ENCODE measurements at places on chromosomes 12 and 14.

- no peak for DNase-seq
Measured at GRCh38 chr14:77031759-77032490, 3.4 kb upstream of the IRF2BPL start.

DNA sequence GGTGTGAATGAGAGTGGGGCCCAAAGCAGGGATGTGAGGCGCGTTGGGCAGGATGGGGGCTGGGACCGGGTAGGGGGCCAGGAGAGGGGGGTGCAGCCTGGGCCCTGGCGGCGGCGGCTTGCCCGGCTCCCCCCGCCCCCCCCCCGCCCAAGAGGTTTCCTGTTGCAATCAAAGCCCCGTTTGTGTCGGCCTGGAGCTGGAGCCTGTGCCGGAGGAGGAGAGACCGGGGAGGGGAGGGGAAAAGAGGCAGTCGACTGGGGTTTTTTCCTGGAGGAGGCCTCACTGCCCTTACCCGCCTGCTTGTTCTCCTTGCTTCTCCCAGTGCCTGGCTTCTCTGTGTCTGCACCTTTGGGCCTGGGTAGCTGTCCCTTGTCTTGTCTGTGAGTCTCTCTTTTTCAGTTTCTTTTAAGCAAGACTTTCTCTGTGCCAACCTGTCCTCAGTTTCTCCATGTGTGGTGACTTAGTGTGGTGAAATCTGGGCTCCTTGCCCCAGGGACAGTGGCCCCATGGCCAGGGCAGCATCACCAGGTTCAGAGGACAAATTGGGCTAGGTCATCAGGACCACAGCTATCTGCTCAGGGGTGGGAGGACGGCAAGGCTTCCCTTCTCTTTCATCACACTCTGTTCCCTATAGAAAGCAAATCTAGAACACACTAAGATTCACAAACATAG lies 8.5 kb downstream of the RARG start:
- DNase-seq, result no peak

- DNase-seq, result no peak
Measured at GRCh38 chr12:89059056-89059455, 293.2 kb downstream of the DUSP6 start.

GRCh38 chr14:75452900-75453816 lies 25.3 kb downstream of the JDP2 start:
- no peak for DNase-seq

DNA sequence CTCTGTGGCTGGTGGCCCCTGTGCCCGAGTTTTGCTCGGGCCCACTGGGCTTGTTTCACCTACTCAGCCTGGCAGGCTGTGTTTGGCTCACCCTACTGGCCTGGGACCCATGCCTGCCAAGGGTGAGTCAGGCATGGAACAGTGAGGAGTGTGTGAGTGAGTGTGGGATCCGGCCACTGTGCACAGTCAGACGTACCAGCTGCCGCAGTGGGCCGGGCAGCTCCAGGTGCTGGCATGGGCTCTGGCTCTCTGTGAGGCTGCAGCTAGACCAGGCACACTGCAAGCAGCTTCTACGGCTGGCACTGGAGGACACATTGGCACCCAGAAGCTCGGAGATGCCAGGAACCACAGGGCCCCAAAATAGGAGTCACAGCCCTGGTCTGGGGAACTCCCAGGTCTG lies 40.6 kb downstream of the HSD17B6 start:
- no peak for DNase-seq

DNA sequence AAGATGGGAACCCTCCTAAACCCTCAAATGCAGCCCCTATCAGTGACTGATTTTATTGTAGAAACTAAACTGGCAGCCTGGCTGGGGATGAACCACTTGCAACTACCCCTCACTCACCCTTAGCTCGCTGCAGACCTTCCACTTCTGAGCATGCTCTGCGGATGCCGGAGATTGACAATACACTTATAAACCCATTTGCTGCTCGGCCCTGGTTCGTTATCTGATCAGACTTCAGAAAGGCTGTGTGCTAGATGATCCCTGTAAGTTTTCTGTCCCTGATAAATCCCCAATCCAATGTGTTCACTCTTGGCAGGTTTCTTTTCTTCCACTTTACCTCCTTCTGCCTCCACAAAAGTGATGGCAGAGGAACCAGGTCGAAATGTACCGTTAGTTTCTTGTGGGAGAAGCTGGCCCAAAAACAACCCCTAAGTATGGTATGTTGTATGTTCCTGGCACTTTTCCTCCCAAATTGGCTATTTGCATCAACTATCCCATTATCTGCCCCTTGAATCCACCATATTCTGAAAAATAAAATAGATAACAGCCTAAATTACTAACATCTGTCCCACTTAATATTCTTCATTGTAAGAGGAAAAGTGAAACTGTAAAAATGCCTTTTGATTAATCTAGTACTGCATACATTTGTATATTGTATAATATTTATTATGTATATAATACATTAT lies 18.8 kb downstream of the RPH3A start:
- DNase-seq, result no peak

- DNase-seq, result no peak
Measured at GRCh38 chr12:32003654-32004053, 44.4 kb downstream of the RESF1 start.

GRCh38 chr14:36495666-36496065 lies 24.4 kb downstream of the NKX2-1 start:
- DNase-seq, result no peak

- peak; percentile 58 for DNase-seq
Measured at GRCh38 chr12:108950991-108951739, 69.7 kb downstream of the SVOP start.

GRCh38 chr14:37637341-37637740 lies 41.9 kb downstream of the TTC6 start:
- no peak for DNase-seq

GRCh38 chr12:49288922-49289555 lies 5.9 kb upstream of the PRPH start:
- DNase-seq, result no peak

GRCh38 chr12:118375348-118375747 lies 1.0 kb upstream of the SUDS3 start:
- no peak for DNase-seq

GRCh38 chr12:83932011-83932410 lies 980.6 kb downstream of the SLC6A15 start:
- DNase-seq, result no peak

- no peak for DNase-seq
Measured at GRCh38 chr12:123805173-123805572, 43.1 kb downstream of the DNAH10 start.

DNA sequence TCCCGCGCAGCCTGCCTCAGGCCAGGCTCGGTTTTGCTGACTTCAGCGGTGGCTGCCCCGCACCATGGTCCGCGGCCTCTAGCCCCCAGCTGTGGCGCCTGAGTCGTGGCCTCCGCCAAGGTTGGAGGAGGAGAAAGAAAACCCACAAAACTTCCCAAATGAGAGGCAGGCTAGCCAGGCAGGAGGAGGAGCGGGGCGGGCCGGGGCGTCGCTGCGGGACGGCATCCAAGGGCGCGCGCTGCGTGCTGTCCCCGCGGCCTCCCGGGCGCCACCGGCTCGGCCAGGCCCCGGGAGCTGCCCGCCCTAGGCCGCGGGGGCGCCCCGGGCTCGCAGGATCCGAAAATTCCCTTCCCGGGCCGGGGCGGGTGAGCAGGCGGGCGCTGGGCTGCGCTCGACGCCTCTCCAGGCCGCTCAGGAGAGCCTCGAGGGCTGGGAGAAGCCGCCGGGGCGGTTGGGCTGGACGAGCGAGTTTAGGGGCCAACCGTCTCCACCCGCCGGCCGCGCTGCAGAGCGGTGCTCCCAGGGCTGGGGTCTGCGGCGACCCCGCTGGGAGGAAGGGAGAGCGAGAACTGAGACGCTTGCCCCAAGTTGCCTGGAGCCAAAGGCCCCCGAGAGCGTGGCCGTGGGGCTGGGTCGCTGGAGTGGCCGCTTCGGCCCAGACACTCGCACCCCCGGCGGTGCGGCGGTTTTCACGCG lies at the start of gene EFS:
TSS of gene EFS (minus strand) at position 137 of the 696 bp plus-strand sequence. CDS start 147 bp downstream, outside the sequence.
- no peak for DNase-seq

DNA sequence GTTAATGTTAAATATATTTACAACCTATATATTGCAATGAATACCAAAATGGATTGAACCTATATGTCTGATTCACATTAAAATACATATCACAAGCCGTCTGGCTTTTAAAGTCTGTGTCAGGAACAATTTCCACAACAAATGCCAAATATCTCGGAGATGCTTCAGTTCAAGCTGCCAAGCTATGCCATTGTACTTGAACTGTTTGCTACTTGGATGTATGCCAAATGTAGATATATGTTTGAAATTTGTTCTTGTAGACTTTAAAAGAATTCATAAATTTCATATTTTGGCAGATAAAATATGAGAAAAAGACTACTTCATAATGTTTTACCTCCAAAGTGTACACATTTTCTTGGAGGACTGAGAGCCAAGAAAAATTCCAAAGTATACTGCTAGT lies 37.0 kb downstream of the WASHC3 start:
- no peak for DNase-seq

DNA sequence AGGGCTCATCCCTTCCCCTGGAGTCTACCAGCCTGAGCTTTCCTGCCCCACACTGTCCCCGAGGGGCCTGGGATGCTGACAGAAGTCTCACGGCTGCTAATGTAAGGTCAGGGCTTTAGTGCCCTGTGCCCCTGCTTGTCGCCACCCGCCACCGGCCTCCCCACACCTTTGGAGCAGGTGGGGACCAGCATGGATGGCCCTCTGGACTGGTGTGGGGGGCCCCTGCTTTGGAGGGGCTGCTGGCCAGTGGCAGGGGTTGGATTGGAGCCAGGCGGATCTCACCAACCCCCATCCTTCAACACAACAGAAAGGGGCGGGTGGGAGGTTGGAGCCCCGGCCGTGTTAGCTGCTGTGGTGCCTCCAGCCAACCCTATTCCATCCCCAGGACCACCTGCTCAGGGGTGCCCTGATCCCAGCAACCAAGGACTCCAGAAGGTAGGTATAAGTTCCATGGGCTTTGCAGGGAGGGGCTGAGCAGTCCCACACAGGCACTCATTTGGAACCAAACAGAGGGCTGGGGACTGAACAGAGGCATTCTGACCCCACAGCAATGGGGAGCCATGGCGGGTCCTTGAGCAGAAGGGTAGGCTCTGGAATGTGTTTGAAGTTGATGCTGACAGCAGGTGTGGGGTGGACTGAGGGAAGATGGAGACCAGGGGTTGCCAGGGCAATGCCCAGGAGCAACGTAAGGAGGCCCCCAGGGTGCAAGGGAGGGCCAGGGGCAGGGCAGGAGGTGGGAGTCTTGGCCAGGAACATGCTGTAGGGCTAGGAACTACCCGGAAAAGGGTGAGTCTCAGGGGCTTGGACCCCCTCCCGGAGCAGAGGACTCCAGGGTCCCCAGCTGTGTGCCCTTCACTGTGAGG lies 145.1 kb upstream of the C14orf180 start:
- no peak for DNase-seq

- no peak for DNase-seq
Measured at GRCh38 chr14:74207943-74208342, 31.3 kb upstream of the VSX2 start.

- no peak for DNase-seq
Measured at GRCh38 chr12:81819991-81820633, 61.0 kb upstream of the PPFIA2 start.

DNA sequence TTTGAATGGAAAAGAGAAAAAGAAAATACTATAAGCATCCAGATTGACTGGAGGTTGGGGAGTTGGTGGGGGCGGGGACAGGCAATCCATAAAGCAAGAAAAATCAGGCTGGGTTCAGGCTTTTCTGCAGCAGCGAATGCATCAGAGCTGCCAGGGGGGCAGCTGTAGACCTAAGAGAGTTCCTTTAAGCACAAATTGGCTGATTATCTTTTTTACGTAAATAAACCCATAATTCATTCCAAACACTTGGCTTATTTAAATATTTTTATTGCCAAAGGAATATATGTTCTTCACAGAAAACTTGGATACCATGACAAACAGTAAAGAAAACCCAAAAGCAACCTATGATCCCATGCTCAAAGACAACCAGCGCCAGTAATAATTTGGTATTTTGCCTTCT lies 10.2 kb downstream of the BDKRB2 start:
- no peak for DNase-seq

- DNase-seq, result no peak
Measured at GRCh38 chr12:26245175-26245942, 50.0 kb downstream of the SSPN start.

GRCh38 chr12:109163167-109163566 lies 46.8 kb downstream of the ACACB start:
- no peak for DNase-seq

- no peak for DNase-seq
Measured at GRCh38 chr12:101592921-101593320, 1.9 kb upstream of the MYBPC1 start.

Data from stimulated activated CD4-positive, alpha-beta T cell treated with anti-CD3 and anti-CD28 coated beads, Interleukin-4, amount 100 ng/mL, for 1 hour (primary cell).